ENCODE measurements at places on chromosomes 3 and 15.

- no peak for DNase-seq
Observed at GRCh38 chr3:46713050-46713897, 4.4 kb downstream of the PRSS50 start.

GRCh38 chr3:115758076-115758763, 134.9 kb downstream of the GAP43 start:
- DNase-seq: no peak

DNA sequence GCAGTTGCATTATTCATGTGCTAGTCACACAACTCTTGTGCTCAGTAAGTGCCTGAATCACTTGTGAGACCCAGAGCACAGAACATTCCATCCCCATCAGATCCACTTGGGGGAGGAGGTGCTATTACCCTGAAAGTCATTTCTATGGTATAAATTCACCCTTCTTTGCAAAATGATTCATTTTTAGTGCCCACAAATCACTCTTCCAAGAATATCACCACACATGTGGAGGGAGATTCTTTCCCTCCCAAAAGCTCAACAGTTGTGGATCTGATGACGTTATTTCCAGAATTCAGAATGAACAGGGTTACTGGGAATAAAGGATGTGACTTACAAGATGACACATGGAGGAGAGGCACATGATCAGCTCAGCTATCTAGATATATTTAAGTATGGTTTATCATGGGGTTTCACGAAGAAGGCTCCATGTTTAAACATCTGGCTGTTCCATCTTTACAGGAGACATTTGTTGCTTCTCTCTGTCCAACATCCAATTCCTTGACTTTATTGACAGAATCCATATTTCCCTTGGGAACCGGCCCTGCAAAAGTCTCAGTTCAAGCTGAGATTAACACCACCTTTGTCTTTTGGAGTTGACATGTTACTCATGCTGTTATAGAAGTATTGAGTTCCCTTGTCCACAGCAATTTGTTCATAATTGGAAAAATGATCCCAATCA, 214.2 kb upstream of the PROK2 start:
- DNase-seq: no peak

DNA sequence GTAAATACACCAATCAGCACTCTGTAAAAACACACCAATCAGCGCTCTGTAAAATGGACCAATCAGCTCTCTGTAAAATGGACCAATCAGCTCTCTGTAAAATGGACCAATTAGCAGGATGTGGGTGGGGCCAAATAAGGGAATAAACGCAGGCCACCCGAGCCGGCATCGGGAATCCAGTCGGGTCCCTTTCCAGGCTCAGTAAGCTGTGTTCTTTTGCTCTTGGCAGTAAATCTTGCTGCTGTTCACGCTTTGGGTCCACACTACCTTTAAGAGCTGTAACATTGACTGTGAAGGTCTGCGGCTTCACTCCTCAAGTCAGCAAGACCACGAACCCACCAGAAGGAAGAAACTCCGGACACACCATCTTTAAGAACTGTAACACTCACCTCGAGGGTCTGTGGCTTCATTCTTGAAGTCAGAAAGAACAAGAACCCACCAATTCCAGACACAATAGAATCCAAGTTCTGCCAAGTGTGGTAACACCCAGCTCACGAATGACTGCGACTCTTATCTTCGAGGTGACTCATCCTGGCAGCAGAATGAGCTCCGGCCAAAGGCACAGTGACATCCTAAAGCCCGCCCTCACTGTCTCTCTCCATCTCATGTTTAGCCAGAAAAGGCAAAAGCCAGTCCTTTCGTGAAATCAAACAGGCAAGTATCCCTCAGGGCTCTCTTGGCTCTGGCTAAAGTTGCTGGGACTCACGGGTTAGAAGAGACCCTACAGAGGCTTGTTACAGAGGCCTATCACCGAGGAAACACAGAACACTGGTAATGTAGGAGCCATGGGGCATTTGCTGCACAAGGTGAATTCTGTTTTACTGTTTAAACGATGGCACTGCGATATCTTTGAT, 155.2 kb downstream of the FAM43A start:
- no peak for DNase-seq

GRCh38 chr3:39220407-39221140, 28.2 kb upstream of the XIRP1 start:
- DNase-seq: no peak

DNA sequence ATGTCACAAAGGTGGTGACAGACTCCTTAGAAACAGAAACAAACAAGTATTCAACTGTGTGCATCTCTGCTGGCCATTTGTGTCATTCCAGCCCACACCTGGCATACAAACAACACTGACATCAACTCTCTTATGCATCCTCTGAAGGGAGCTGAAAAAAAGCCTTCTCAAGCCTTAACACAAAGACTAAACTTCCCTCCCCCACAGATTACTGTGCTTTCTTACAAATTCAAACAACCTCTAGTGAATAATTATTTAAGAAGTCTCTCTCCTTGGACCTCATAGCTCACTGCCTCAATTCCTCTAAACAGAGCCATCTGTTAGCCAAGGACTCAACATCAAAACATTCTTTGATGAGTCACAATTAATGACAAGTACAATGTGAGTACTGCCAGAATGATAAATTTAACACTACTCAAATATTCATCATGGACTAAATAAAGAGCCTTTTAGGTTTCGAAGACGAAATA, 132.1 kb downstream of the WDR76 start:
- no peak for DNase-seq

- DNase-seq: no peak
Observed at GRCh38 chr3:86913160-86913559, 77.8 kb downstream of the VGLL3 start.

DNA sequence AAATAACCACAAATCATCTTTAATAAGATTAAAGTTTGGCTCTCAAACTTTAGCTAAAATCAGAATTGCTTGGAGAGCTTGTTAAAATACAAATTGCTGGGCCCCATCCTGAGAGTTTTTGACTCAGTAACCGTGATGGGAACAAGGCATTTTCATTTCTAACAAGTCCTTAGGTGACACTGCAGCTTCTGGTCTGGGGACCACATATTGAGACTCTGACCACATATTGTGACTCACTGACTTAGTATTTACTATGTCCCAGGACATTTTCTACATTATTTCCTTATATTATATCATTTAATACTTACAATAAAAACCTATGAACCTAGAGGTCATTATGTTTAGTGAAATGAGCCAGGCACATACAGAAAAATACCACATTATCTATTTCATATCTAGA, 164.5 kb downstream of the ZMAT3 start:
- DNase-seq: no peak

DNA sequence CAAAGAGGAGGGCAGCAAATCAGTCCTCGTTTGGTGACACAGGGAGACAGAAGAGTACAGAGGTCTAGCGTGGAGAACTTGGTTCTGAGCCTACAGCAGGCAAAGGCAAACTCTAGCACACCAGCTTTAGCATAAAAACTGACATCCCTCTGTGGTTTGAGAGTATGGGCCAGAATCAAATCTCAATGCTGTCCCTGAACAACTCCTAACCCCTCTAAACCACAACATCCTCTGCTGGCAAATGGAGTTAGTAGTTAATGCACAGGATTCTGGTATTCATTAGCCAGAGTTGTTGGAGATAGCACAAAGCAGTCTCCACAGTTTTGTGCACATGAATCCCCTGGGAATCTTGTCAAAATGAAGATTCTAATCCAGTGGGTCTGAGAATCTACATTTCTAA, 315.8 kb downstream of the NTRK3 start:
- DNase-seq: no peak

DNA sequence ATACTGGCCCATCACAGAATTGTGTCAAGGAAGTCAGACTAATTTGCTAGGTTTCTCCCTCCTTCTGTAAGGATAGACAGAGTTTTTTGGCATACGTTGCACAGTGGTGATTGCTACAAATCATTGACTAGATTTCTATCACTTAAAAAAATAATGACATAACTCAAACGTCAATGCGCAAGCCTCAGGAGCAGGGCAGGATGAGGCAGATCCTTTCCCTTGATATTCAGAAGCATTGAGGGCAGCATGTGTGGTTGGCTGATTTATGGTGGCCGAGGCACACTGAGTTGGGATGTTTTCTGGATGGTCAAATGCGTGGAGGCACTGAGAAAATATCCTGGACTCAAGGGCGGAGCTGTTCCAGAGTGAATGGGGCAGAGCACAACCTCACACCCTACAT, 14.4 kb downstream of the THSD4 start:
- DNase-seq: no peak

- DNase-seq: no peak
Observed at GRCh38 chr3:31502803-31503221, 29.9 kb upstream of the STT3B start.

GRCh38 chr3:70811880-70812279, 499.4 kb upstream of the MDFIC2 start:
- DNase-seq: no peak

GRCh38 chr15:65066001-65066634, 1.7 kb downstream of the RASL12 start:
- DNase-seq: no peak
